ENCODE measurements at places on chromosomes 7 and 10.

GRCh38 chr10:13712476-13712836, 125.7 kb downstream of the PRPF18 start:
- DNase-seq = no peak

- DNase-seq = no peak
Observed at GRCh38 chr10:65496541-65496940, 1429.3 kb upstream of the LRRTM3 start.

DNA sequence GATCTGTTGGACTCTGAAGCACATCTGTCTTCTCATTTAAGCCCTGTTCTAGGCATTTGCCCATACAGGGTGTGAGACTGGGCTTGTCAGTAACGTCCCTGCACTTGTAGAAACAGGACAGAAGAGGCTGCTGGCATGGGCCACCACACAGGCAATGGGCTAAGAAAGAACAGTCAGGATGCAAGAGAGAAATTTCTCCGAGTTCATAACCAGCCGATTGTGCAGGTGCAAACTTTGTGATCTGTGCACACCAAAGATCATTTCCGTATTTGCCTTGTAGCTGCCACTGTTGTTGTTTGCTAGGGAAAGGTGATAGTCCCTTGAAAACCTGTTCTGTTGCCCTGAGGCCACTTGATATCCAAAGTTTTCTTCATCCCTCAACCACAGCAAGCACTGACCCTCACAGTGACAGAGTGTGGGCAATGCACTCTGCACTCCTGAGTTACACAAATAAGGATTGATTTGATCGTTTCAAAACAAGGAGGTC, 20.3 kb downstream of the KLF6 start:
- no peak for DNase-seq

GRCh38 chr7:69395061-69395714, 203.1 kb upstream of the AUTS2 start:
- no peak for DNase-seq

DNA sequence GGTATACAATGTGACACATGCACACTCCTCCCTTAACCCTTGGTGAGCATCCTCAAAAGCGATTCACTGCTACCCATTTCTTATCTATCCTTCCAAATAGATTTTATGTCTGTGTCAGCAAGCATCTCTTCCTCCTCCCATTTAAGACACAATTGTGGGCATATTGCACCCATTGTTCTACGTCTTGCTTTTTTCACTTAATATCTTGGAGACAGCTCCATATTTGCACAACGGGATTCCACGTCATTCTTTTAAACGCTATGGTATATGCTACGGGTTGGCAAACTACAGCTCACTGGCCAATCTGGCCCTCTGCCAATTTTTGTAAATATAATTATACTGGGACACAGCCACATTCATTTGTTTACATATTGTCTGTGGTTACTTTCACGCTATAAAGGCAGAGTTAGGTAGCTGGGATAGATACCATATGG, 88.6 kb downstream of the RNF216 start:
- peak; percentile 5 for DNase-seq

GRCh38 chr10:91032611-91033206, 111.8 kb upstream of the ANKRD1 start:
- DNase-seq = no peak

GRCh38 chr7:156764016-156764669, 123.6 kb downstream of the RNF32 start:
- peak; percentile 16 for DNase-seq

DNA sequence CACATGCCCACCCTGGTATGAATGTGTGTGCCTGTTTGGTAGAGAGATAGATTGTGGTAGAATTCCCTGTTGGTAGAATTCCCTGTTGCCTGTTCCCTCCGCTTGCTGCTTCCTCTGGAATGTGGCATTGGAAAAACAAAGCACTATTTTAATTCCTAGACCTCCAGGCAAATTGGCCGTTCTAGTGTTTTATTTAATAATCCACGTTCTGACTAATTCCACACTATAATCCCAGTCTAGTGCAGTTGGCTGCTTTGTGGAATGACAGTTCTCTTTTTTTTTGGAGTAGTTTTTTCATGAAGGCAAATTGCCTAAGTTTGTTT, 2.0 kb downstream of the HECW1 start:
- no peak for DNase-seq

DNA sequence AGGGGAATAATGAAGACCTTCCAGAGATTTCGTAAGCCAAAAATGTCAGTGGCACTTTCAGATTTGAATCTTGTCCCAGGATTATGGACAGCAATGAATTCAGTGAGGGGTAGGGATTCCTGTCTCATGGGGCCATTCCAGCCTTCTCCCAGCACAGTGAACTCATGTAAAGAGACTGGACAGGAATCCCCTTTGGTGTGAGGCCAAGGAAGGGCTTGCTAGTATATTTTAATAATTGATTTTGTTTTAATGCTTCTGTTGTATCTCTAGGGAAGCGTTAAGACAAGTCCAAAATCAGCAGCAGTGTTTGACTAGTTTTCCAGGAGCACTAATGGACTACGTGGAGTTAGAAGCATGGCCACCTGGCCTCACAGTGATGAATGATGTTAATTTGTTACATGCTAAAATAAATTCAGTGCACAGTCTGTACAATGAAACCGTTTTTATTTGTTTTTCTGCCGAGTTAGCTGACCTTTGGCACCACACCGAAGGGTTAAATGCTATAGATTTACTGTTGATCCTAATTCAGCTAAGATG, 214.0 kb upstream of the DKK1 start:
- DNase-seq = no peak
